Activated T-cell treated with anti-CD3 and anti-CD28 coated beads, Interleukin-2, amount 50 U/mL, for 72 hours (primary cell): ENCODE measurements at places on chromosomes 3 and 15. TPM values are rescaled to one million over a fixed set of nuclear protein-coding genes. Genes with fewer than 3 reads are reported as not detected.

The GABRR3 gene
- total RNA-seq, result not detected

The ANKDD1A gene
- 7.2 TPM for total RNA-seq

The TLR9 gene
- total RNA-seq, result 2.3 TPM

The ERICH6 gene
- total RNA-seq, result 0.19 TPM

The RETNLB gene
- not detected for total RNA-seq

The MNS1 gene
- 0.19 TPM for total RNA-seq

GRCh38 chr3:123656691-123657090 lies 71.8 kb upstream of the HACD2 start:
- no peak for DNase-seq

DNA sequence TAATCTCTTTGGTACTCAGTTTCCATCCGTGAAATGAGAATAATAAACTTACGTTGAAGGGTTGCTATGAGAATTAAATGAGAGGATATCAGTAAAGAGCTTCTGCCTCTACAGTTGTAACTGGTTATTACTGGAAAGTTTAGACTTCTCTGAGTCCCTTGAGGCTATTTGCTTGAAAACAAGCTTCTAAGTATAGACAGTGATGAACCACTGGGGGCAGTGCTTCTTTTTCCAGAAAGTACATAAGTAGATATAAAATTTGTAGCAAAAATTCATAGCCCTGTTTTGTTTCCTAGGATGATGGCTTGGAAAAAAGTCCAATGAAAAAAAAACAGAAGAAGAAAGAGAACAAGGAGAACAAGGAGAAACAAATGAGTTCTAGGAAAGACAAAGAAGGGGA lies 87.1 kb downstream of the RGMA start:
- no peak for DNase-seq

- DNase-seq, result no peak
These were observed 51.2 kb downstream of the IL20RB start for GRCh38 chr3:137008976-137009375.

GRCh38 chr3:46187876-46188275 lies 20.2 kb downstream of the CCR1 start:
- no peak for DNase-seq

- DNase-seq, result no peak
These were observed 11.7 kb downstream of the PLXNB1 start for GRCh38 chr3:48418140-48418539.

- no peak for DNase-seq
These were observed 569.0 kb downstream of the TUSC7 start for GRCh38 chr3:117278424-117279190.

- DNase-seq, result no peak
These were observed 30.3 kb upstream of the CMC1 start for GRCh38 chr3:28210968-28211713.

DNA sequence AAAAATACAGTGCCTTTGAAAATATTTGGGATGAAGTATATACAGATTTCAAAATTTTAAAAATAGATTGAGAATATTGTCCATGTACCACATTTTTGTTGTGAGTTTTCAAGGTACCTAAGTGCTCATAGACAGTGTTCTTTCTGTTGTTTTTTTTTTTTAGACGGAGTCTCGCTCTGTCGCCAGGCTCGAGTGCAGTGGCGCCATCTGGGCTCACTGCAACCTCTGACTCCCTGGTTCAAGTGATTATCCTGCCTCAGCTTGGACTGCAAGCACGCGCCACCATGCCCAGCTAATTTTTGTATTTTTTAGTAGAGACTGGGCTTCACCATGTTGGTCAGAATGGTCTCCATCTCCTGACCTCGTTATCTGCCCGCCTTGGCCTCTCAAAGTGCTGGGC lies 223.9 kb downstream of the MCTP2 start:
- no peak for DNase-seq

DNA sequence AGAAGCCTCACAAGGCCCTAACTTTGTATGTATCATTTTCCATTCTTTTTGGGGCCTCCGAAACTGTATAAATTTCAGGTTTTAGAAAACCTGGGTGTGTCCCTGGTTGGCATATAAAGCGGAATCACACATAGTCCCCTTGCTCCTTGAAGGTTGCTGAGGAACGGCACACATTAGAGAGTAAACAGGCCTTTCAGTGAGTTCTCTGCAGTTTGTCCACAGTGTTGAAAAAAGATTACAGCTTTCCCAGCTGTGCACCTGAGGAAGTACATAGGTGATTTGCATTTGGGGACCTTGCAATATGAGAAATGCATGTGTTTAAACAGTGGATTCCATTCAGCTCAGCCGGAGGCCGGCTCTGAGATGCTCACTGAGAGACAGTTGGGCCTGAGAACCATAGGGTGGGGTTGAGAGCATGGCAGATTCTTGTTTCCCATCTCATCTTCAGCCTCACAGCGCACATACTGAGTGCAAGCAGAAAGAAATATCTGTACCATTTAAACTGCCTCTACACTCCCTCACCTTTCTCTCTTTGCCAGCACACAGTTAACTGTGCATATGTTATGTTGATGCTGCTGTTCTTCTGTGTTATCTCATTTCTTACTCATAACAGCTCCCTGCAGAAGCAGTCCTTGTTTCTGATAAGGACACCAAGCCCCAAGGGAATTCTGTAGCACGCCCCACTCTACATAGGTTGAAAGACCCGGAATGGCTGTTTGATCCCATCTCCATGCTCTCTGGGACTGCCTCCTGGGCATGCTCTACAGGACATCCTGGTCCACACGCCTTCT lies 60.4 kb downstream of the BOC start:
- no peak for DNase-seq

DNA sequence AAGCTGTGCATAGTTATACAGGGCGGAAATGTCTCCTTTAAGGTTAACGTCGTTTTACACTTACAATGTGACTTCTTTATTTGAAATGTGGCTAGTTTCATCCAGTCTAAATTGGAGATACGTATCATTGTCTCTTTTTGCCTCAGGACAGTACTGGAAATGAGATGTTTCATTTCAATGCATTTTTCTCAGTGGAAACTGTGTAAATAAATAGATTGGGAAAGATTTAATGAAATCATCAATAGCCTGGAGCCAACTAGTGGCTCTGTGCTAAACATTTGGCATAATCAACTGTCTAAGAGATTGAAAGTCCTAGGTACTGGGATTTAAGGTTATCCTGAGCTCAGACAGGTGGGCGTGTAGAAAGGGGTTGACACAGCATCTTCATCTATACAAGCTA lies 691.5 kb upstream of the CCDC54 start:
- DNase-seq, result no peak

GRCh38 chr3:170689893-170690660 lies 104.2 kb upstream of the SLC7A14 start:
- peak; percentile 50 for DNase-seq

DNA sequence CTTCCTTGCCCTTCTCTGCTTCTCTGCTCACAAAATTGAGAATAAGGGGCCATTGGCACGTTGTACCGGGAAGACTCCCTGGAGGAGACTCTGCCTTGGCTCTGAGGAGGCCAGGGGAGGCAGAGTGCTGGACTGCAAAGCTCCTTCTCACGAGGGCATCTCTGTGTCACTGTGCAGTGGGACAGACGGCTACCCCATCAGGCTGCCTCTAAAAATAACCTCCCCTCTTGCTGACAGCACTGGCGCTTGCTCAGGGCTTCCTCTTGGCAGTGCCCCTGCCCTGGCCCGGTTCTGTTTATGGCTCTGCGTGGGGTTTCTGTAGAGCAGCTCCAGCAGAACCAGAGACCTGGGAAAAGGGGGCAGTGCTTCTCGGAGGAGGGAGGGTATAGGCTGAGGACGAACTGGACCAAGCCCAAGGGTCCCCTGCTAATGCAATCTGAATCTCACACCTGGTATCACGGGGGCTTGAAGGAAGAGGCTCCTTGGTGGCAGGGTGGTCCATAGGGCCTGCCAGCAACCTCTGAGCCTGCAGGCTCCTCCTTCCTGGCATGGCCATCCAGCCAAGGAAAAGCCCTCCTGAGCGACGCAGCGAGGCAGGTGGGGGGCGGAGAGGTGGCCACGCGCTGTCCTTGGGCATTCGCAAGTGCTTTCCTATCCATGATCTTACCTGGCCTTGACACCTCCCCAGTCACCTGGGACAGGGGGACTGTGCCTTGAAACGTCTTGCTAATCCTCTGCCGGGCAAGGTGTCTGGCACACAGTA lies 63.3 kb upstream of the TLE3 start:
- no peak for DNase-seq

DNA sequence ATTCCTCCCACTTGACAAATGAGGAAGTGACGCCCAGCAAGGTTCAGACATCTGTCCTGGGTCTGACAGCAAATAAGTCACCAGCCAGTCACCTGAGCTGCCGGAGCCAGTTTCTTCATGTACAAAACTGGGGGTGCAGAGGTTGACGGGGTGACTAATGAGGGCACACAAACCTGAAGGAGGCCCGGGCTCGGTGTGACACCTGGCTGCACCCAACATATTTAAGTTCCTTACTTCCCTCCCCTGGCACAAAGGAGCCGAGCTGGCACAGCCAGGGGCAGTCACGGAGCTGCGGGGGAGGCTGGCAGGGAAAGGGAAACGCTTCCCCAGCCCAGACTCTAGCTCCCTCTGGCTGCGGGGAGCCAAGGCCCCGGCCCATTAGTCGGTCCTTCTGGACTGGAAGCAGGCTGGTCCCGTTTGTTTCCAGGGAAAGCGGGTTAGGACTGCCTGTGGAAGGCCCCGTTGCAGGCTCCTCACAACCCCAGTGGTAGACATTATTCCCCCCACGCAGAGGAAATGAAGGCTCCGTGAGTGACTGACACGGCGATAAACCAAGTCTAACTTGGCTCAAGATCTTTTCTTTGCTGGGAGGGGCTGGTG lies 2.3 kb downstream of the FBXL22 start:
- peak; percentile 46 for DNase-seq

DNA sequence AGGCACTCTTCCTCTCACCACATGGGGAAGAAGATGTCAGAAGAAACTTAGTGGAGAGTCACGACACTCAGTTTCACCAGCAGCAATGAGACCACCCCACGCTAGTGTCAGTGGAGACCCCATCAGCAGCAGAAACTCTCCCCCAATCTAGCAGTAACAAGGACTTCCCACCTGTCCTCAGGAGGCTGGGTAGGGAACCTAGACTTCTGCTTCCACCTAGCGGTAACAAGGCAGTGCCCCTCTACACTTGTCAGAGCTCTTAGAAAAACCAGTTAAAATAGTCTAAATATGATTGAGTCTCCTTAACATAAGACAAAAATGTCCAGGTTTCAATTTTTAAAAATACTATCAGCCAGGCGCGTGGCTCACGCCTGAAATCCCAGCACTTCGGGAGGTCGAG lies 57.3 kb downstream of the TRAT1 start:
- DNase-seq, result no peak

GRCh38 chr3:1439395-1439794 lies 346.6 kb downstream of the CNTN6 start:
- no peak for DNase-seq

GRCh38 chr3:107627962-107628542 lies 105.3 kb downstream of the BBX start:
- DNase-seq, result no peak

DNA sequence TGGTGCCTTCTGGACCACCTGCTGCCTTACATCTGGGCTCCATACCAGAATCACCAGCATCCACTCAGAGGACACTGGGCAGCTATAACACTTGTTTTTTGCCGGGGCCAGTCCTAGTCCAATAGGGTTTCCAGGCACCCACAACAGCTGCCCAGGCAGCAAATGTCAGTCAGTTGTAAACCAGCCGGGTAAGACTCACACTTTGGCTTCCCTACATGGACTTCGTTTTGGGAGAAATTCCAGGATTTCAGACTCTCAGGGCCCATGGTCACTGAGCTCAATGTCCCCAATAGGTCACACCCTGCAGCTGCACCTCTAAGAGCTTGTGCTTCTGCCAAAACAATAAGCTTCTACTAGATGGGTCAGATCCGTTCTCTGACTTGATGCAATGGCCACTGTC lies 83.8 kb downstream of the FAM174B start:
- DNase-seq, result no peak

DNA sequence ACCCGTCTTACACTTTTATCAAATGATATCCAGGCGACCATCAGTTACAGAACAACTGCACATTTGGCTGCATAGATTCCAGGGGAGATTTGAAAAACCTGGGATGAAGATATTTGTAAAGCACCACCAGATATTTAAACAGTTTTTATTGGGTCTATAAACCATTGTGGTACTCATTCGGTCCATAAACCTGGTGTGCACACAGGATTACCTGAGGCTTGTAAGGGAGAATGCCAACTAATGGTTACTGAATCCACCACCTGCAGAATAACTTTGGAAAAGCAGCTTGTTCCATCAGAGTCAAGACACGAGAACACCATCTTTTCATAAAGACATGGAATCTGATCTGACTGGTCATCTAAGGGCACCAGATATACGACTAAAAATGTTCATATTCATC lies 80.6 kb downstream of the P3H2 start:
- DNase-seq, result no peak

GRCh38 chr15:90145761-90146160 lies 43.5 kb upstream of the IDH2 start:
- no peak for DNase-seq
